ENCODE measurements at places on chromosomes 1 and 21. TPM values are rescaled to one million over a fixed set of nuclear protein-coding genes. Genes with fewer than 3 reads are reported as not detected.

Gene KLHDC7A
- 1.1 TPM for total RNA-seq

Gene ADGRL4
- total RNA-seq, result 18.8 TPM

Gene INSRR
- total RNA-seq, result not detected

Gene OR10R2
- total RNA-seq, result not detected

Gene SLC5A9
- 8.2 TPM for total RNA-seq

Gene C1orf185
- total RNA-seq, result not detected

Gene INPP5B
- 42.5 TPM for total RNA-seq

Gene FCGR3B
- 50.1 TPM for total RNA-seq

Gene SUCO
- total RNA-seq, result 32.5 TPM

Gene POU3F1
- total RNA-seq, result not detected

Gene LCK
- total RNA-seq, result 7.5 TPM

Gene YBX1
- total RNA-seq, result 552 TPM

Gene ANKRD34A
- total RNA-seq, result 0.41 TPM

Gene TSTD1
- total RNA-seq, result 63.2 TPM

Gene MORN1
- 13.4 TPM for total RNA-seq

Gene TCHH
- total RNA-seq, result 0.15 TPM

Gene HDAC1
- total RNA-seq, result 68.9 TPM

Gene UTS2
- not detected for total RNA-seq

Gene ANKRD45
- total RNA-seq, result 4.2 TPM

Gene LCE2C
- total RNA-seq, result not detected

Gene MLLT11
- total RNA-seq, result 0.56 TPM

Gene CREB3L4
- 12.2 TPM for total RNA-seq

Gene ALDH9A1
- 63.0 TPM for total RNA-seq

Gene EIF2D
- total RNA-seq, result 47.0 TPM

Gene SCAF4
- total RNA-seq, result 33.4 TPM

Gene REN
- 0.59 TPM for total RNA-seq

Gene CYP4X1
- total RNA-seq, result 12.8 TPM

Gene SLC1A7
- total RNA-seq, result 0.68 TPM

Gene PRR9
- total RNA-seq, result not detected

Gene LENEP
- not detected for total RNA-seq

Gene RNF186
- not detected for total RNA-seq

Gene COL8A2
- total RNA-seq, result 24.4 TPM

Gene BARHL2
- not detected for total RNA-seq

Gene ZBTB7B
- 72.0 TPM for total RNA-seq

Gene ZMYND12
- 2.8 TPM for total RNA-seq

Gene CD52
- total RNA-seq, result 541 TPM

Gene C1orf159
- total RNA-seq, result 11.7 TPM

Gene FBXO28
- total RNA-seq, result 32.0 TPM

Gene PRAMEF11
- not detected for total RNA-seq

Gene KIAA0040
- total RNA-seq, result 46.9 TPM

Gene FAM3B
- 4.8 TPM for total RNA-seq

Gene CRNN
- not detected for total RNA-seq

Gene ZNF648
- total RNA-seq, result not detected

Gene NHLH2
- total RNA-seq, result 0.41 TPM

Gene RHEX
- 13.5 TPM for total RNA-seq

Gene CD164L2
- 6.8 TPM for total RNA-seq

Gene FCN3
- total RNA-seq, result 1,125 TPM

Gene ROR1
- 15.8 TPM for total RNA-seq

Gene SPRR3
- not detected for total RNA-seq

Gene KRTAP21-2
- total RNA-seq, result not detected
